AG10803 (cell line): ENCODE measurements at places on chromosomes 5 and 9.

- DNase-seq: peak; percentile 53
These were observed 43.1 kb downstream of the BOD1 start for GRCh38 chr5:173573126-173573960.

- DNase-seq: no peak
These were observed 274.3 kb upstream of the TRPC7 start for GRCh38 chr5:136639616-136640015.

GRCh38 chr5:101271416-101271815, 368.3 kb upstream of the ST8SIA4 start:
- DNase-seq: no peak

DNA sequence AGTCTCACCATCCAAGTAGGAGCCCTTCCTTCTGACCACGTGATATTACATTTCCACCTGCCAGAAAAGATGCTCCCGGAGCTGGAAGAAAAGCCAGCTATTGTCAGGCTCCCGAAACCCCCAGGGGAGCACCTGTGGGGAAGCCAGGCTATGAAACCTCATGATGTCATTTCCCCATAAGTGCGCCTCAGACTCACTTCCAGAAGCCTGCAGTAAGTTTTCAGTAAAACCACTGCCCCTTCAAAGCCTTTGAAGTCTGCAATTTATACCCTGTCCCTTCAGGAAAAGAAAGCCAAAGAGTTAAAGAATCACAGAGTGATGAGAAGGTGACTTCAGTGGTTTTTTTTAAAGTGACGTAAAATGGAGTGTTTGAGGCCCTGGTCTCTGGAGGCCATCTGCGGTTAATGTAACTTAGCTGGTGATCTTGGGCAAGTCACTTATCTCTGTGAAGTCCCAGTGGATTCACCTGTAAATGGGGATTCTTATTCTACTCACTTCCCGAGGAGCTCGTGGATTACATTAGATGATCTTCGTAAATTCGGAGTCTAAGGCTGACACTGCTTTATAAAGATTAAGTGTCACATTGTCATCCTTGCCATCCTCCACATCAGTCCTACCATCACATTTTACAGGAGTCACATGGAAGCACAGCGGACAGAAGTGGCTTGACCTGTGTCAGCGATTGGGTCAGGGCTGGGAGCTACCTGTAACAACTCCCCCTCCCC, 2.6 kb upstream of the SEMA6A start:
- DNase-seq: no peak
